ENCODE measurements at places on chromosomes 5 and 9. TPM values are rescaled to one million over a fixed set of nuclear protein-coding genes. Genes with fewer than 3 reads are reported as not detected.

DNA sequence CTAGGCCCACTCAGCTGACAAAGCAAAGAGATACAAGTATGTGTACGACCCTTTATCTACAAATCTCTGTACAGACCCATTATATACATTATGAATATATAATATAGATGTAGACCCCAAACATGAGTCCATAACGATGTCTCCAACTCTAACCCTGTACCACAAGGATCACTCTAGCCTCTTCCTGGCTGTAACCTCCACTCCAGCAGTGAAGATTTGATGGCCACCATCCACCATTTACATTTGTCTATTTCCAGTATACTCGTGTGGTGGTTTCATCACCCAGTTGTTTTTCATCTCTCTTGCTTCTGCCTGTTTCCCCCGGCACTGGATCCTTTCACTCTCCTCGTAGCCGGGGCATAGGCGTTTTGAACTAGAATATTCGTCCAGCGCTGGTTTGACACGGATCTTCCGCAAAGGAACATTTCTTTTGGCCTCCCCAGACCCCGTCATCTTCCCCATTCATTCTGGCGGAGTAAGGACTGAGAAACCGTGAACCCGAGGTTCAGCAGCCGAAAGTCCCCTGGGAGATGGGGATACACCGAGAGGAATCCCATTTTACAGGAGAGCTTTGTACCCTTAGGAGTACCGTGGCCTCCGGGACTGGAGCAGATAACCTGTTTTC lies 828 bp upstream of the TRIO start:
- no peak for DNase-seq

DNA sequence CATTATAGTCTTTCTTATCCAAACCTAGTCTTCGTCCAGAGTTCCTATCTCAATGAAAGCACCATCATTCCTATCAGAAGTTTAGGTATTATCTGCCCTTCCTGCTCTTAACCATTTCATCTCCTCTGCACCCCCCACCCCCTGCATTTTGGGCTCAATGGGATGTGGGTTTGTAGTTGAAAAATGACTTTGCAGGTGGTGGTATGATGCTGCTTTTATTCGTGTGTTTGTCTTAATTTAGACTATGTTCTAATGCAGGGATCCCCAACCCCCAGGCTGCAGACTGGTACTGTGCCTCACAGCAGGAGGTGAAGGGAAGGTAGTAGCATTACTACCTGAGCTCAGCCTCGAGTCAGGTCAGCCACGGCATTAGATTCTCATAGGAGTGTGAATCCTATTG lies 49.4 kb upstream of the ZNF608 start:
- no peak for DNase-seq

- no peak for DNase-seq
Observed at GRCh38 chr5:180375291-180375690, 22.2 kb upstream of the GFPT2 start.

The SLC36A2 gene
- not detected for total RNA-seq
